ENCODE measurements at places on chromosomes 3 and 15. TPM values are rescaled to one million over a fixed set of nuclear protein-coding genes. Genes with fewer than 3 reads are reported as not detected.

- DNase-seq = no peak
Measured at GRCh38 chr15:83605111-83605945, 48.6 kb upstream of the ADAMTSL3 start.

- no peak for DNase-seq
Measured at GRCh38 chr3:46930166-46930944, 46.2 kb downstream of the CCDC12 start.

DNA sequence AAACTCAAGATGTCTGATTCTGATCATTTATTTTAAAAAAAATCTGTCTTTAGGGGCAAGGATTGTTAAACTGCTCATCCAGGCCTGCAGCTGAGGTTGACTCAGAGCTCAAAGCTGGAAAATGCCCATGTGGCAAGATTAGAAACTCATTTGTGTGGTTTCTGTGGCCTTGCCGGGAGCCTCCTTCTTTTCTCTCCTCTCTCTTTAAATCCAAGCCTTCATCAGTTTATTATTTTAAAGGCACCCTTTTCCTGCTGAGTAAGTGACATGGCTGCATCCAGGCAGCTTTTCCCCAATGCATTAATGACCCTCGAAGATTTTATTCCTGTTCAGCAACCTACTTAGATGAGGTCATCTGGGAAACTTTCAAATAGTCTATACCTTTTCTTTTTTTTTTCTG is 221.3 kb upstream of the CDIN1 start:
- no peak for DNase-seq

DNA sequence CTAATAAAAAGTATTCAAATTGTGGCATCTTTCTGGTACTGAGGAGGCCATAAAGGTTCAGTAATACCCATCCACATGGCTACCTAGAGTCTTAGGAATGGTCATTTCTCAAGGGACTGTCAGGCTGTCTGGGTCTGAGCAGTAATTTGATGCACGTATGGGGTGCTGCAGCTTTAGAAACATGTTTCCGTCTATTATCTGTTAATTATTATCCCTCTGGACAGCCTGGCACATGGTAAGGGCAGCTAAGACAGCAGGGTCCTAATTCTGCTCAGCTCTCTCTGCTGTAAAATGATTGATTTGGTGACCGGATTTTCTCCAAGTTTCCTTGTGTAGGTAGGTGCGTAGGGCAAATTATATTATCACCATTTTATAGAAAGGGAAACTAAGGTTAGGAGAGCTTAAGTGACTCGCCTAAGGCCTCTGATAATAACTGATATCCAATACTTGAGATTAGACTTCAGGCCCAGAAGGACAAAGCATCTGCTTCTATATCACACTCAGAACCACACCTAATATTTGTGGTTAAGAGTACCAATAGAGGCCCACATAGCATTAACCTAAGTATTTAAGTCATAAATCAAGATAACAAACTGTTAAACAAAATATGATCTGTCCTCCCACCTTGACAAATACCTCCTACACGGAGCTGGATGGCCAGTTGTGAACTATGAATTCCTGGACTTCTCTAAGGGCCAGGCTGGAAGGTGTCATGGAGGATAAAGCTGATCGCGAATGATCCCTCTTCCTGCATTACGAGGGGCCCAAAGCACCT is 2.9 kb upstream of the RAP2B start:
- DNase-seq = no peak

GRCh38 chr15:65087873-65088642 is 11.5 kb downstream of the KBTBD13 start:
- DNase-seq = no peak

The TM6SF1 gene
- total RNA-seq = 4.3 TPM

The ADAMTS9 gene
- not detected for total RNA-seq

The CCR1 gene
- total RNA-seq = 3.8 TPM

DNA sequence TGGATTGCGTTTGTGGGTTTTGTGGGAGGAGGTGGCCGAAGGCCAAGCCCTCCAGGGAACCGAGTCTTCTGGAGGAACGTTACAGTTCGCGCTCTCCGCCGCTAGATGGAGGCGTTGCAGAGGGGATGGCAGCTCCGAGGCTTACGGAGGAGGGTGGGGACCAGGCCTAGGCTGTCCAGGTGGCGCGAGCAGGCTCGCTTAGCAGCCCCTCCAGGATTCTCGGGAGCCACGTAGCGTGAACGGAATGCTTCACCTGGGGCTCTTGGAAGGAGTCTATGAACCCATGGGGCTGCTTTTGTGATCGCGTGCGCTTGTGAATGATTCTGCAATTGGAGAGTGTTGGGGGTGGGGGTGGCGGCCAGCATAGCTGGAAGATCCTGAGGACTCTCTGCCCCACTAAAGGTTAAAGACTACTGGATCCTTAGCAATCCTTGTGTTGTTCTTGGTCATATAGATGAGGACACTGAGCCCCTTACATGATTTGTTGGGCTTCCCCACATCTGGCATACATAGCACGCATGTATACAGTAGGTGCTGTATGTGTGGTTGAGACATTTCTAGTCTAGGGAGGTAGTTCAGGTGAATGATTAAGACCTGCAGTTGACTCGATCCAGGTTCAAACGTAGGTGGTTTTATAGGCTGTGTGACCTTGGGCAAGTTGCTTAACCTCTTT is 25.7 kb downstream of the FAM3D start:
- no peak for DNase-seq

The ZIC4 gene
- not detected for total RNA-seq

DNA sequence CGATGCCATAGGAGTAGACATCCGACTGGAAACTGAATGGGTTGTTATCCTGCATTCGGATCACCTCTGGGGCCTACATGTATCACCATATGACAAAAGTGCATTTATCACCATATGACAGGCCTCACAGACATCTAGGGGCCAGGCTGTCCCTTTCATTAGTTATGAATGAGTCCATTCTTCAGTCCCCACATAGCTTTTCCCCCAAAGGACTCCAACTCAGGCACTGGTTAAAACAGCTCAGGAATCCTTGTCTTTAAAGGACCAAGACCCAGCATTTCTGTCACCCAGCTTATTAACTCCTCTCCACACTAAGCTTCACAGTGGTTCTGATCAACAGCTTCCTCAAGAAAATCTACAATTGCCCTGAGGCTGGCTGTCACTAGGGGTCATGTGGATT is 28.3 kb downstream of the MKRN2 start:
- no peak for DNase-seq

The SH2D7 gene
- total RNA-seq = not detected

GRCh38 chr15:78976691-78977090 is 31.8 kb upstream of the CTSH start:
- DNase-seq = no peak

GRCh38 chr3:172057059-172057458 is 17.7 kb downstream of the FNDC3B start:
- DNase-seq = no peak

The STRIT1 gene
- not detected for total RNA-seq

The DNASE1L3 gene
- total RNA-seq = not detected

GRCh38 chr15:35312344-35312743 is 227.2 kb upstream of the NANOGP8 start:
- DNase-seq = no peak
